ENCODE measurements at places on chromosomes 2 and 18.

- no peak for DNase-seq
Observed at GRCh38 chr18:75790796-75791195, 363.3 kb upstream of the SMIM21 start.

- DNase-seq = no peak
Observed at GRCh38 chr2:173239644-173240043, 115.0 kb upstream of the CDCA7 start.

- DNase-seq = no peak
Observed at GRCh38 chr2:233418761-233419546, 64.7 kb downstream of the DGKD start.

DNA sequence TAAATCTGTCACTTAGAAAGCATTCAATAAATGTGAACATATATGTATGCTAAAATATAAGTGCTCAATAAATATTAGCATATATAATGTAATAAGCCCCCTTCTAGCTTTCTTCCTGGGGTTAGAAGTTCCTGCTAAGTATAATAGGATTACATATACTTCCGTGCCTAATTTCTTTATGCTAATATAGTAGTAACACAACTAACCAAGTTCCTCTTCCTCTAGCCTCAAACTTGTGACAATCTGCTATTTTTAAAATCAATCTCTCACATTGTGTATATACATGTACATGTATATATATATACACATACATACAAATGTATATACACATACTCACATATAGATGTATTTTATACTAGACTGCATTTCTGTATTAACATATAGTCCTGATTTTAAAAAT lies 32.2 kb downstream of the TLK1 start:
- DNase-seq = no peak

GRCh38 chr18:32548688-32549087 lies 78.0 kb upstream of the GAREM1 start:
- no peak for DNase-seq

DNA sequence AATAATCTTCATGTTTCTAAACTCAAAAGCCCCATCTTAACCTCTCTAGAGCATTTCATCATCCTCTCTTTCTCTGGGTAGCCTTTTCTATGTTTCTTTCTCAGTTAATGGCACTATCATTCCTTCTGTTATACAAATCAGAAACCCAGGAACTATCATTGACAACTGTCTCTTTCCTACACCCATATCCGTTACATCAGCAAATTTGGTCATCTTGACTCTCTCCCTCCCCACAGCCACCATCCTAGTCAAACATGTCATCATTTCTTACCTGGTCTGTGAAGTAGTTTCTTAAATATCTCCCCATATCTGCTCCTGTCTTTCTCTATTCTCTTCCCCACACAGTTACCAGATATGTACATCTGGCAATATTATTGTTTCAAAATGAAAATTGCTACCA lies 62.8 kb downstream of the THSD7B start:
- no peak for DNase-seq

- no peak for DNase-seq
Observed at GRCh38 chr18:60172030-60172429, 200.5 kb downstream of the MC4R start.
